ENCODE measurements at places on chromosomes 1 and 21.

DNA sequence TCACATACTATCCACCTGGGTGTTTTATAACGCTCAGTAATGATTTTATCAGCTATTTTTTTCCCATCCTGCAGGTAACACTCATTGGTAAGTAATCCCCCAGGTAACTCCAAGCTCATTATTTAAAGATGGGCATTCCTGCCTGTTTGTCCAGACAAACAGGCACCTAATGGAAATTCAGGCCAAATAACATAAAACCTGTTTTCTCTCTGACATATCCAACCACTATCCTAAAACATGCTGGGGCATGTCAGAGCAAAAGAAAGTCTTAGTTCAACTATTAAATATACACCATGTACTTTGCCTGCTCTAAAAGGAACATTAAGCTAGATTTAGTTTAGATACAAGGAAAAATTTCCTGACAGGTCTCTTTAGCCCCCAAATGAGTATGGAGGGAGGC, 987.7 kb downstream of the TTLL7 start:
- DNase-seq = no peak

DNA sequence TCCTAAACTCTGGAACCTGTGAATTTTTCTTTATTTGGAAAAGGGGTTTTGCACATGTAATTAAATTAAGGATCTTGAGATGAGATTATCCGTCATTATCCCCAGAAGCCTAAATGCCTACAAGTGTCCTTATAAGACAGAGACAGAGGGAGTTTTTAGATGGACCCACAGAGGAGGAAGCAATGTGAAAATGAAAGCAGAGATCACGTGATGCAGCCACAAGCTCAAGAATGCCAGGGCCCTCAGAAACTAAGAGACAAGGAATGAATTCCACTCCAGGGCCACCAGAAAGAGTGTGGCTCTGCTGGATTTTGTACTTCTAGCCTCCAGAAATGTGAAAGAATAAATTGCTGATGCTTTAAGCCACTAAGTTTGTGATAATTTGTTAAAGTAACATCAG, 183.6 kb upstream of the UBE2U start:
- peak; percentile 3 for DNase-seq

- no peak for DNase-seq
These were observed 30.6 kb downstream of the FAF1 start for GRCh38 chr1:50929376-50929958.

DNA sequence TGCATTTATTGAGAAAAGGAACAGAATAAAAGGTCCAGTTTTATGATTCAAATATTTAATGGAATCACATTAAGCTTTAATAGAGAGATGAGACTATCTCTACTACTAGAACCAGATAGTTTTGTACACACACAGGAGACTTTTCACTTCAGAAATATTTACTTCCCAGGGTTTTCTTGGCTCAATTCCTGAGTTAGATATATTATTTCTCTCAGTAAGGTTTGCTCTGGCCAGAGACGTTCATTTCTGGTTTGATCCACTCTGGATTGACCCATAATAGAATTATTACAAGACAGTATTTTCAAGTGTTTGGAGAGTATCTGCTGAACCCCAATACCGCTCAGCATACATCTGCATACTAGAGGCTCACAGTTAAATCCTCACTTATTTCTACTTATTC, 1.3 kb upstream of the RCOR3 start:
- no peak for DNase-seq

- DNase-seq = no peak
These were observed 248.8 kb upstream of the FOXD3 start for GRCh38 chr1:63073309-63074306.

Measured in suppressor macrophage (primary cell).